Posterior vena cava (tissue), 2 donors: ENCODE measurements at places on chromosomes 3 and 15.

- DNase-seq: peak; percentile 84
Measured at GRCh38 chr3:189961522-189962161, 159.1 kb downstream of the P3H2 start.

DNA sequence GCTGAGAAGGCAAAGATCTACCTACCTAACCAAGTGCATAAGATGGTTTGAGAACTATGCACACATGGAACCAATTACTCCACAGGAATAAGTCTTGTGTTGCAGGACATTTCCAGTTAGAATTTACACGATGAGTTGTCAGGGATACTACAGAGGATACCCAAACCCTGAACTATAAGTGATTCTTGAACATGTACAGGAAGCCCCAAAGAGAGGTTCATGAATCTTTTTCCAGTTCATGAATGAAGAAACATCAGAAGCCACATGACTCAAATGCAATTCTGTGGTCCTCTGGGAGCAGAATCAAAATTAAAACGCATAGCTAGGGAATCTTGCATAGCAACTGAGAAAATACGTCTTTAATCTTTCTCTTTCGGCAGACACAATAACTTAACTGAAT, 114.1 kb upstream of the LMCD1 start:
- no peak for DNase-seq

DNA sequence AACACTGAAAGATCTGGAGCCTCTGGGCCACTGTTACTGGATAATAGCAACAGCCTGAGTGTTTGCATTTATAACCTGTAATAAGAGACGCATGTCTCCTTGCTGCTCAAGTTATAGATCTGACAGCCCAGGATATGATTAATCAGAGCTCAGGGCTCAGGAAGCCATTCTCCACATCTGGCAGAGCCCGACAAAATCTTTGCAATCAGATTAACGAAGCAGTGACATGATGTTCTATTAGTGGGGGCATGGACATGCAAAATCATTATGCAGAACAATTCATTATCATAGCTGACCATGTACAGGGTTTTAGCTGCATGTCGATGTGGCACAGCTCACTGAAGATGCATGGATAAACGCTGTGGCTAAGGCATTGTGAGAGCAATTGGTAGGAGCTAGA, 730.3 kb downstream of the ZNF385D start:
- no peak for DNase-seq

DNA sequence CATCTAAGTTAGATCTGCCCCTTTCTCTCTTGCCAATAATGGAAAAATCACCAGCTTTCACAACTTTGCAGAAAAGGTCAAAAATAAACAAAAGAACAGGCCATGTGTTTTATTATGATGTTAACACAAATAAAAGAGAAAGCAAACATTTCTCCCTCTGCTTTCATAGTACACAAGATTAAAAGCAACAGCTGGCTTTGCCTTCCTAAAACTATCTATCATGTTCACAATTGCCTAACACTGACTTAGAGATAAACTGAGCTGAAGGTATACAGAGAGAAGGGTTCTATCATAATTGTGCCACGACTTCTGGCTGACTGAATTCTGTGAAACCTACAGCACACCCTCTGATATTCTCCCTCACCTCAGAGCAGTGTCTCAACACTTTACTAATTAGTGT, 29.4 kb downstream of the AADAC start:
- DNase-seq: no peak

DNA sequence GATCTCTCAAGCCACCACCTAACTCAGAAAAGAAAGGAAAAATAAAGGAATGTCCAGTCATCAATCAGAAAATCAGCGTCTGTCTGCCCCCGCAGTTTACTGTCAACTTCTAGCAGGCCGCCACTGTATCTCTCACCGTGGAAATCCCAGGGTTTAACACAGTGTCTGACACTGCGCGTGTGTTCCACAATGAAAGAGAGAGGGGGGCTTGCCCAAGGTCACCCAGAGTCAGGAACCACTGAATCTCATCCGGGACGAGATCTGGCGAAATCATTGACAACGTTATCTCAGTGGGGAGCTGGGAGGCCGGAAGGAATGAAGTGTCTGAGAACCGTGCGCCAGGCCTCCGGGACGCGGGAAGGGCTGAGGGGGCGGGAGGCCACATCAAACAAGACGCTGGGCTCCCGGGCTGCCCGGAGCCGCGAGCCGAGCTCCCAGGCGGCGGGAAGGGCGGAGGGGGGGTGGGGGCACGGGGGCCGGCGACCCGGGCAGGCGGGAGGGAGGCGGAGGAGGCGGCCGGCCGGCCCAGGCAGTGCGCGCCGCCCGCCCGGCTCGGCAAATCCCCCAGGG, 2.2 kb upstream of the HES1 start:
- DNase-seq: peak; percentile 88

DNA sequence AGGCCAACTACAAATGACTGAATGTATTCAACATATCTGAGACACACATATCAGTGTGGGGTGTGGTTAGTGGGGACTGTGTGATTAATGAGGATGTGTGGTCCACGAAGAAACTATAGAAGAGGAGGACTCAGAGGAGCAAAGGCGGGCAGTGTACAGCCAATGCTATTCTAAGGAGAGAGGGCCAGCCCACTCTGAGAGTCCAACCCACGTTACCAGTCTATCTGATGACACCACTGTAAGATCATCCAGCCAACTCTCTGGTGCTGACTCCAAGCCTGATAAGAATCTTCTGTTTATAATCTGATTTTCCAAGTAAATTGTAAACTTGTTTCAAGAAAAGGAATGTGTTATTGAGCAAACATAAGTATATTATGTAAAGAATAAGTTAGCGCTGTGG, 47.2 kb downstream of the MCF2L2 start:
- DNase-seq: no peak

DNA sequence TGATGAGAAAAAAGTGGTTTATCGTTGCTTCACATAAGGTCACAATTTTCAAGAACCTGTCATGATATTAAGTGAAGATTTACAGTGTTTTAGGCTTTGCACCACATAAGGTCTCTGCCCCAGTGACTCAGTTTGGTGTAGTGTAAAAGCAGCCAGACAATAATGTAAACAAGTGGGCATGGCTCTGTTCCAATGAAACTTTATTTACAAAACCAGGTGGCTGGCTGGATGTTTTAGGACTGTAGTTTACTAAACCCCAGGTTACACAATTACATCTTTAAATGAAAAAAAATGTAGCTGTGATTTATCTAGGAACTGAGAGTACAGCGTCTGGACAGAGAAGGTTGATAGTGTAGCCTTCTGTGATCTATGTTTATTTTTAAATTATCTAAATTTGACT, 9.7 kb upstream of the FBXL22 start:
- no peak for DNase-seq

GRCh38 chr3:195732940-195733339, 12.2 kb downstream of the MUC20 start:
- DNase-seq: no peak

DNA sequence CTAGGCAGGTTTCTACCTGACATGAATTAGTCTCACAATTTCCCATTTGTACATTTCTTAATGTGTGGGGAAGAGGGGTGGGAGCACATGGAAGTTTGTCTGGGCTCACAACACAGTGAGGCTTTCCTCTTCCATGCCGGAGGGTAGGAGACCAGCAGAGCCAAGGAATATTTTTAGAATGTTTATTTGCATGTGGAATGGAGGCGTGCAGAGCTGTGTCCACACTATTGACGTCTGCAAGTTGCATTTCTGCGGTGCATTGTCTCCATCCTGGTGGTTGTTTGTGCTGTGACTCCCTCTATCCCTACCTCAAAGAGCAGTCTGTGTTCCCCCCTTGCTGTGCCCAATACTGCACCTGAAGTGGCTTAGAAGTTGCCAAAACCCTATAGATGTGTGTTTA, 103.1 kb upstream of the LRTM1 start:
- DNase-seq: no peak

- DNase-seq: no peak
Measured at GRCh38 chr15:95459273-95459672, 871.2 kb upstream of the NR2F2 start.

- DNase-seq: no peak
Measured at GRCh38 chr3:169083163-169083562, 580.3 kb downstream of the MECOM start.

- DNase-seq: no peak
Measured at GRCh38 chr3:11581237-11582190, 62.2 kb downstream of the VGLL4 start.

DNA sequence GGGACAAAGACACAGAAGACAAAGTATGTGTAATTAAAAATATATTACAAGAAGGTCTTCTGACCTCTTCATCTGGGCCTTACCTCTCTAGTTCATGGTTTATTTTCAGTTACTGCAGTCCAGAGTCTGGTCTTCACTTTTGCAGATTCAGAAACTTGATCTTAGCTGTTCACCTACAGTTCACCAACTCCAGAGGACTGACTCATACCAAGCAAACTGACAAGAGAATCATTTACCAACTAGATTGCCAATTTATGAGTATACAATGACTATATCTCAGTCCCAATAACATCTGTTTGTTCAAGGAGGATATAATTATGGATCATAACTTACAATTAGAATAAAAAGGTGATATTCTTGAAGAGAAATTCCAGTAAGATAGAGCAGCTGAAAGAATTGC, 9.0 kb downstream of the P2RY1 start:
- no peak for DNase-seq

DNA sequence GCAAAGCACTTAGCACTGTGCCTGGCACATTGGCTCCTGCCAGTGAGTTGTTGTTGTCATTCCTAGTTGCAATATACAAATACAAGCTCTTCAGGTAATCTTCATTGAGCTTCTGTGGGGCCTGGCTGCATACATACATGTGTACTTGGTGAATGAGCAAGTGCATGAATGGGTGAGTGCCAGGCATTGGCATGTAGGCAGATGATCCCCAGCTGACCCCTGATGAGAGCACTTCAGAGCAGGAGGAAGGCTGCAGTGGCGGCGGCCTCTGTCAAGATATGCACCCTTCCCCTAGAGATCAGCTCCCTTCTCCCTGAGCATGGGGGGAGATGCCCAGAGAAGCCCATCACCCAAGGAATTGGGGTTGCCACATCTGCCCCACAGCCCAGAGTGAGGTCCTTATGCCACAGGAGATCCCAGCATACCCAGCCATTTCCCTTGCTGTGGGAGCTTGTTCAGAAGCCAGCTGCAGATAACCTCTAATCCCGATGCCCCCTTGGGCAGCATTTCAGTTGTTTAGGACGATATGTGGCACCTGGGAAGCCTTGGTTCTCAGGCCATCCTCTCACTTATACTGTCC, 8.8 kb downstream of the CACNA2D3 start:
- DNase-seq: no peak

DNA sequence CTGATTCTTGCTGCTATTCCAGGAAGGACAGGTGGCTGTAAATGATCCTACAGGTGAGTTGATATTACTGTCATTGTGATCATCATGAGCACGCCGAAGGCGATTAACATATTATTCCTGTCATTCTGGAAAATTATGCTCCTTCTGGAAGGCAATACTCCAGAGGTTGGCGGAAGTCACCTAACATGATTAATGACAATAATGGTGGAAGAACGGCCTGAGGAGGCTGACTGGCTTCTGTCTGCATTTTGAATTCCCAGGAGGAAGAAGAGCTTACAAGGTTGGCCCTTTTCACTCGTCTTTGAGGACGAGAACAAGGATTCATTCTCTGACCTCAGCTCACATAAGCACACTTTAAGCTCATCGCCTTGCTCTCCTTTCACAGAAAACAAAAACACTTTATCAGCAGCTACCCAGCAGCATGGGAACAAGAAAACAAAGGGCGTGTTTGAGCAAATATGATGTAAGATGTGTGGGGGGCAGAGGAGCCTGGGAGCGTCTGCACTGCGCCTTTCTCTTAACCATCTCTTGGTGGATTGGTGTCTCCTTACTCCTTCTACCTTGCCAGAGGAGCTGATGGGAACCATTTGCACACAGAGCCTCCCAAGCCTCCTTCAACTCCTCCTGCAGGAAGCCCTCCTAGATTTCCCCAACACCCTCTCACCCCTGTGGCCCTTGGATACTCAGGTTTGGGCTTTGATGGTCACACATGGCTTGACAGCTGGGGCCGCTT, 23.0 kb downstream of the ACSBG1 start:
- no peak for DNase-seq

DNA sequence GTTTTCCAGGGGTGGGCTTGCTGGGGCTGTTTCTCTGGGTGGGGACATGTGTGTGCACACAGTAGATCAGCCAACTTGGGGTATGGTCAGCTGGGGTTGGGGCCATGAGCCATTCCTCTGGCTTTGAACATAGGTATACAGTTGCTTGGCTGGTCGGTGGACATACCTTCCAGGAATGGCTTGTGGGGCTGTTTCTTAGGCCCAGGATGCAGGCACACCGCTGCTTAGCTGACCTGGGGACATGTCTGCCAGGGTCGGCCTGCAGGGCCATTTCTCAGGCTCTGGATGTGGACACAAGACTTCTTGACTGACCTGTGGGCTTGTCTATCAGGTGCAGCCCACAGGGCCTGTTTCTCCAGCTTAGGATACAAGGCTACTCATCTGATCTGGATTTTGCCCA, 130.6 kb downstream of the DOCK3 start:
- DNase-seq: no peak
